ENCODE measurements at places on chromosomes 16 and 17.

GRCh38 chr16:49723310-49723709 lies 132.6 kb downstream of the ZNF423 start:
- DNase-seq: no peak

DNA sequence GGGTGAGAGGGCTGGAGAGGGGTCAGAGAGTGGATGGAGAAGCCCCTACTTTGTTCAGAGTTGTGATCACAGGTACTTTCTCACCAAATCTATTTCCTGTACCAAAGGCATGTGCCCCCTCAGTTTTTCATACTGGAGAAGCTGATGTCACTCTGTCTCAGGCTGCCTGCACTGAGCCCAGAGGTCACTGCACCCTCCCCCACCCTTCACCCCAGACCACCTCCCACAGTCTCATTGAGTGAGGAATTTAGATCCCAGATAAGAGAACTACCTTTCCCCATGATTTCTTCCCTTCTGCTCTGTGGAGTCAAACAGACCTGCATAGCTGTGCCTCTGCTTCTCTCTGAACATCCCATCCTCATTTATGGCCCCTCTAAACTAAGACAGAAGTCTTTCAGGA lies 140.0 kb upstream of the IRX6 start:
- DNase-seq: no peak

- DNase-seq: no peak
Measured at GRCh38 chr17:288802-289356, 63.7 kb downstream of the RPH3AL start.

GRCh38 chr17:64213995-64214811 lies 48.9 kb downstream of the TEX2 start:
- no peak for DNase-seq

- no peak for DNase-seq
Measured at GRCh38 chr16:70805787-70806186, 4.8 kb upstream of the VAC14 start.

DNA sequence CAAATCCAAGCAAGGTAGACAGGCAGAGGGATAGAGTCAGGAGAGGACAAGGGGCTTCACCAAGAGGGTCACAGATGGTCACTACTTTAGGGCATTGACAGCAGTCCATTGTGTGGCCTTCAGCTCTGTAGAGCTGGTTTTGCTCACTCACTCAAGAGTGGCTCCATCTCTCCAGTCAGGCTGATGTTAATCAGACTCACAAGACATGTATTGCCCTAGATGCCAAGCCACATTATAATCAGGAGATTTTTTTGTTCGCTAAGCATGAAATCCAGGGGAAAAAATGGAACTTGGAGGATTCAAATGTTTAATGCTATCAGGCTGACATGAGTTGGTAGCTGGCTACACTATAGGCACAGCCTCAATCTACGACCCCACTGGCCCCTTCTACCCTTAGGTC lies 32.5 kb downstream of the CD300LF start:
- no peak for DNase-seq

DNA sequence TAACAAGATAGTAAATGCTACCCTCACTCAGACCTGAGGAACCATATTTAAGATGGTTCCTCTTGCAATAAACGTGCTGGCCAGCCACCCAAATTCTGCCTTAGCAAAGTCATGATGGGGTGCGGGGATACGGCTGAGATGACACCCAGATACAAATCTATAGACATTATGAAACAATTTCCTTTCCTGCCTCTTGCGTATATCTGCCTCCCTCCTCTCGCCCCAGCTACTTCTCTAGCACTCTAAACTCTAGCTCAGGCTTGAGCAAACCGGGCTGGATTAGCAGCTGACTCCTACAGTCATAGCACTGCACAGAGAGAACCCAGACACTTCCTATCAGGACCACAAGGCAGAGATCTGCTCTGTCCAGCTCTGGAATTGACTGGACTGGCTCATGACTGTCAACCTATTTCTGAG lies 22.3 kb downstream of the CD300LF start:
- no peak for DNase-seq

GRCh38 chr16:23424292-23424958 lies 28.6 kb downstream of the COG7 start:
- no peak for DNase-seq

DNA sequence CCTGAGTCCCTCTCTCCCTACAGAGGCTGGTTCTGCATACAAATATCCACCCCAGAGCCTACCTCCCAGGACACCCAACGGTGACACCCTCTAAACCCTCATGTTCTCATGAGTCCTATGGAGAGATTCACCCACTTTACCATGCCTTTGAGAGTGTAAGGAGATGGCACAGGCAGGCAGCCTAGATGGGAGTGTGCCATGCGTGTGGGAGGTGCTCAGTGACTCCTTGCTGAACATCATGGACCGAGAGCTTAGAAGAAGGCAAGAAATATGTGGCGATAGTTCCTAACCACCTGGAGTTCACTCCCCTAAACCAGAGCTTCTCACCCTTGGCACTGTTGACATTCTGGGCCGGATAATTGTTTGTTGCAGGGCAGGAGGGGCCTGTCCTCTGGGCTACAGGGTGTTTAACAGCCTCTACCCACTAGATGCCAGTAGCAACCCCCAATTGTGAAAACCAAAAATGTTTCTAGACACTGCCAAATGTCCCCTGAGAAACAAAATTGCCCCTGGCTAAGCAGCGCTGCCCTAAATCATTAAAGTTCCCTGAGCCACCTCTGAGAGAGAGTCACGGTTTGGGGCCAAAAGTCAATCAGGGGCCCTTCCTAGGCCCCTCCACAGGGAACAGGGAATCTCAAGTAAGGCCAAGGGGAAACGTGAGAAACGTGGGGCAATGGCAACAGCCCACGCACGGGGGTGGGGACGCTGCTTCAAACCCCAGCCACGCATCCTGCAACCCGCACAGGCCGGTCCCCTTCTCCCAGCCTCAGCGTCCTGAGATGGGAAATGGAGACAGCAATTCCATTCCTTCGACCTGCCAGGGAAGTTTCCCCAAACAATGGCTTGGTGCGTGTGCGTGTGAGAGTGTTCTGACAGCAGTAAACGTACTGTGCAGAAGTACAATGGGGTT lies 66.8 kb downstream of the C16orf78 start:
- no peak for DNase-seq

GRCh38 chr16:3401719-3402397 lies 843 bp downstream of the ZNF174 start:
- no peak for DNase-seq

- DNase-seq: peak; percentile 10
Measured at GRCh38 chr16:27779641-27780164, 229.8 kb downstream of the KATNIP start.

DNA sequence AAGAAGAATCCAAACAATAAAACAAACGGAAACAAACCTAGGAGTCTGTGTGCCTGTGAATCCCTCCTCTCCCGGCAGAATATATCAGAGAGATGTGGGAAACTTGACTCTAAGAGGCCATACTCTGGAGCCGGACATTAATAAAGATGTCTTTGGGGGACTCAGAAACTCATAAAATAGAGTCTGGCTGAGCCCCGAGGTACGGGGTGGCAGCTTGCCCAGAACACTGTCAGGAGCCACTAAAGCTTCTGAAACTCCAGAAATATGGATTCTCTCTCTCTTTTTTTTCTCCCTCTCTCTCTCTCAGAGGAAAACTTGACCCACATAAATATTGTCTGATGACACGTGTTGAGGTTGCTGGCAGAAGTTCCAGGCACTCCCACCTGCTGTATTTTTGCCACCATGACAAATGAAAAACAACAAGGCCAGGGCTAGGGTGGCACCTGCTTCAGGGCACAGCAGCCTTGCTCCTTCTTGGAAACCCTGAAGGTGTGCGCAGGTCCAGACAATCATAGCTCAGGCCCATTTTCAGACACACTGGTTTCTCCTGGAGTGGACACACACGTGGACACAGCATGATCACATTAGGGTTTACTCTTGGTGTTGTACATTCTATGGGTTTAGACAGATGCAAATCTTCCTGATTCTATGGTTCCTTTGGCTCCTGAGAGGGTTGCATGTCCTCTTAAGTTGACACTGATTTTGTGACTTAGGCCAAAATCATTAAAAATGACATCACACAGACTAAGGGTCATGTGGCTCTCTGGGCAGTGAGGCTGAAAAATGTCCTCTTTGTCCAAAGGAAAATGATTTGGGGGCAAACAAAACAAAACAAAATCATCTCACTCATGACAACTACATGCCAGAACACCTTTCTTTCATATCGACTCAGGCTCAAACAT lies 282.6 kb upstream of the IRX3 start:
- DNase-seq: no peak

GRCh38 chr17:17675925-17676534 lies 5.2 kb upstream of the RAI1 start:
- DNase-seq: no peak

- DNase-seq: no peak
Measured at GRCh38 chr16:81481207-81481821, 36.7 kb downstream of the CMIP start.

GRCh38 chr17:2207815-2208515 lies 95.6 kb downstream of the SMG6 start:
- DNase-seq: no peak

- no peak for DNase-seq
Measured at GRCh38 chr17:39462631-39463375, 1.5 kb downstream of the CDK12 start.

DNA sequence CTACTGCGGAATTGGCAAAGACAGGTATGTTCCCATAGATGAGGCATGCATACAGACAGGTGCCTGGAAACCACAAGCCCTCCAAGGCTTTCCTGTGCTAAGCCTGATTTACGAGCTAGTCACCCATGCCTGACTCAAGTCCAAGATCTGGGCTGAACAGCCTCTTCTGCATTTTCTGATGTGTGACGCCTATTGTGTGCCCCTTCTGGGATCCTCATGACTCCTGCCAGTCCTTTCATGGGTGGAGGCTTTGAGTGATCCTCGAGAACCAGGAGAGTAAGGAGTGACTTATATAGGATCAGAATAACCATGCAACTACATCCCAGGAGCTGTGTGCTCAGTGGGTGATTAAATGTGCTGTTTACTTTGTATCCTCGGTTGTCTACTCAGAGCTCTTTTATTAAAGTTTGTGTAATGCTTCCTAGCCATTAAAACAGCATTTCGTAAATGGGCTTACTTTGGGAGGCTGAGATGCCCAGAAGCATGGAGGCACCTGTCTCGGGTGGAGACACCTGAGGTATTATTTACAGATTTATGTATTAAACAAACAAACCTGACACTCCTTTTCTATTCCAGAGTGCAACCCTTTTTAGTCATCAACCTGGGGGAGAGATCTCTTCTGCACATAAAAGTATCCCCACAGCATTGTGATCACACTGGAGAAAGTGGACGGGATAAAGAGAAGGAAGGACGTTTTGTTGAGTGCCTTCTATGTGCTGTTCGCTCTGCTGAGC lies 373.0 kb upstream of the DYNLRB2 start:
- no peak for DNase-seq
